Renal cortex interstitium (tissue), 15 donors: ENCODE measurements at places on chromosomes 5 and 9. TPM values are rescaled to one million over a fixed set of nuclear protein-coding genes. Genes with fewer than 3 reads are reported as not detected.
A peak's percentile ranks its signal among the peaks of the same experiment; 100 is the strongest.

GRCh38 chr9:19976226-19976625 lies 187.4 kb upstream of the SLC24A2 start:
- no peak for DNase-seq

The KCNV2 gene
- polyA plus RNA-seq, result not detected

The SOHLH1 gene
- polyA plus RNA-seq, result not detected

DNA sequence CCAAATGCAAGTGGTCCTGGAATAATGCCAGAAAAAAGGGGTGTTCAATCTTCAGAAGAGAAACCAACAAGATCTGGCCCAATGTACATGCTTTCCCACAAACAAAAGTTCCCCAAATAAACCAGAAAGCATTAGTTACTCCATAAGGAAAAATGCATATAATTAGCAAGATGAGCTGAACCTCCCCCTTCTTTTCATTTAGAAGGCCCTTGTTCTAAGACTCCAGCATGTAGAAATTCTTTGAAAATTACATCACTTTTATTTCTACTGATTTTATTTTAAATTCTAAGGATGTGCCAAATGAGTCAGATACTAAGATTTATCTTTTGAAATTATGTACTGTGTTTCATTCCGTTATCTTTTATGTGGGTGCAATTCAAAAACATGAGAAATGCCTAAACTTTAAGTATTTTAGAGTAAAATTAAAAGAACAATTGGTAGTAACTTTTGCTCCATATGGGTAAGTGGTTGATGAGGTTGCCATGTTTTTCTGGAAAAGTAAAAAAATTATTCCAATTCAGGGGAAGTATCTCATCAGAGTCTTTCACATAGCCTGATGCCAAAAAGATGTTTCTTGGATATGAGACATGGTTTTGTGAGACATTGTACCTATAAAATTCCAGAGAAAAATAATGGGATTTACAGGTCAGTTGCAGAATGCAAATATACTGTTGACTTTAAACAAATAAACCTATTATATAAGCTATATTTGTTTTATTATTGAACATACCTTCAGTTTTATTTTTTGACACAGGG lies 106.5 kb upstream of the CCDC112 start:
- no peak for DNase-seq

DNA sequence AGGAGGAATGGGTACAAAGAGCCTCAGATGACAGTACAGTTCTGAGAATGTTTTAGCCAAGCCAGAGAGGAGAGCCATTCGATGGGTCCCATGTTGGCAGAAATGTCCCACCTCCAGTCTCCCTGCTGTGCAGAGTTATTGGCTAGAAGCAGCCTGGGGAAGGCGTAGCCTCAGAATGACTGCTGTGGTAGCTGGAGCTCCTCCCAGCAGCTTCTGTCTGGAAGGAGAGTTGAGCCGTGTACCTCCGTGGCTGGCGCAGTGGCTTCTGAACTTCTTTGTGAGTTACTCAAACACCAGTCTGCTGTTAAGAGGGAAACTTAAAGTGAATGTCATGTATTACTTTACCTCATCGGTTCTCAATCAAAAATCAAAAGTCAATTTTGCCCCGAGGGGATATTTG lies 193.3 kb upstream of the SNX2 start:
- DNase-seq, result no peak

- no peak for DNase-seq
Observed at GRCh38 chr9:79689576-79689975, 117.8 kb downstream of the TLE4 start.

The GPRIN1 gene
- 2.3 TPM for polyA plus RNA-seq

- DNase-seq, result no peak
Observed at GRCh38 chr5:172745406-172745805, 25.6 kb downstream of the DUSP1 start.

DNA sequence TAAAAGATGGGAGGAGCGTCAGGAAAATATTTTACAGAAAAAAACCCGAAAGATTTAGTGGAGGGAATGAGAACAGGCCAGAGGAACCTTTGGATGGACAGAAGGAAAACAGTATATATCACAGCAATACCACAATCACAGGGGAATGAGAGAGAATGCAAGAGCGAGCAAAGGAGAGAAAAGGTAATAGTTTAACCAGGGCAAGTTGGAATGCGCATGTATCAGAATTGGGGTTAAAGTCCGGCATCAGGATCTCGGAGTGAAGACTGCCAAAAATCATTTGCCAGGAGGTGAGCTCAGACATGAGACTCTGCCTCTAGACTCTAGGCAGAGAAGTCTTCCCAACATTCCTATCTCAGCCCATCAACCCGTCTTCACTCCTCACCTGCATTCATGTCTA lies 36.8 kb downstream of the PCDHGC5 start:
- DNase-seq, result no peak

GRCh38 chr5:57600321-57600720 lies 117.7 kb upstream of the ACTBL2 start:
- DNase-seq, result no peak

The TAF11L14 gene
- polyA plus RNA-seq, result not detected

The PRRT1B gene
- polyA plus RNA-seq, result 0.67 TPM

The DDX46 gene
- 76.6 TPM for polyA plus RNA-seq

DNA sequence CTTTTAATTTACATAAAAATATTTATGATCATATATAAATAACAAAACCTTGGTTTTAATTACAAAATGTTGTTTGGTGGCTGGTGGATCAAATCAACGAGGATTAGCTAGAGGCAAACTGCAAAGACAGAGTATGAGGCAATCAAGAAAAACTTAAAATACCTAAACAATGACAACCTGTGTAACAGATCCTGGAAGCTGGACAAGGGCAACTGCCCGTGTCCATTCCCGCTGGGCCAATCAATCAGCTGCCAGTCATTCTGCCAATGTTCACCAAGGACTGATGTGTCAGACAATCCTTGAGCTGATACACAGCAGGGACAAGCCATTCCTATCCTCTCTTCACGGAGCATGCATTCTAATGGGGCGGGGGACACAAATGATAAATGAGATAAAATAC lies 3.2 kb upstream of the TENT4A start:
- no peak for DNase-seq

GRCh38 chr5:54639621-54640020 lies 122.1 kb downstream of the SNX18 start:
- no peak for DNase-seq

The PCDHGB3 gene
- polyA plus RNA-seq, result 2.5 TPM

GRCh38 chr5:69035665-69036064 lies 58.1 kb upstream of the SLC30A5 start:
- DNase-seq, result no peak

- no peak for DNase-seq
Observed at GRCh38 chr9:110049699-110050450, 158.1 kb downstream of the C9orf152 start.

GRCh38 chr9:112002847-112003457 lies 106.3 kb downstream of the UGCG start:
- no peak for DNase-seq

DNA sequence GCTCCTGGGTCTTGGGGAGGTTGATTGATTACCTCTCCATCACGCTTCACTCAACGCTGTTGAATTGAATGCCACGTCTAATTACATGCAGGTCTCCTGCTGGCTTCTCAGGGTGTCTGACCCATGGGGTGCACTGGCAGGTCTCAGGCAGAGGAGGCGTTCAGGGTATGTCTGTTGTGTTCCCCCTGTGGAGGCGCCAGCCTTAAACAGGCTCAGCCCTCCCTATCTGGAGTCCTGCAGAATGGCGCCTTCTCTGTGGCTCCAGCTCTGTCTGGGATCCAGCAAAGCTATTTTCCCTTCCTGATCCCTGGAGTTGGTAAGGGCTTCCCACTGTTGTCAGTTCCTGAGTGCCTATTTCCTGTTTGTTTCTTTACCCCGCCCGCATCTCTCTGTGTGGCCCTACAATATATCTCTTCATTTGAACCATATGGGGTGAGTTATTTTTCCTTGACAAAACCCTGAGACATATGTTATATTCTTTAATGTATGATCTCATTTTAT lies 150.0 kb downstream of the NTRK2 start:
- DNase-seq, result peak; percentile 12

DNA sequence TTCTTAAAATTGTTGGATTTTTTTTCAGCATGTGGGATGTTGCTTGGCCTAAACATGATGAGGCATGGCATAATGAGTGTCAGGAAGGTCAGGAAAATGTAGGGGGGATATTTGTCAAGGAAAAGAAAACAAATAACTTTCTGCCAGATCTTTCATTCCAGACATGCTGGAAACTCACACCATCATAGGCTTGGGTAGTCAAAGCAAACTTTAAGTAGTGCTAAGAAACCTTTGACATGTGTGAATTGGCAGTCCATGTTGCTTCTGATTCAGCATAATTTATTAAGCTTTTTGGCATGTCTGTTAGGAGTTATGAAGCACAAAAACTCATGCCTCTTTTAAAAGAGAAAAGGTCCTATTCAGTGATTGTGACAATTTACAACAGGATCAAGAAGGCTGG lies 61.3 kb upstream of the MTAP start:
- no peak for DNase-seq

GRCh38 chr5:73625944-73626811 lies at the start of gene ARHGEF28:
Gene ARHGEF28 (plus strand): TSS chr5:73626196. CDS start chr5:73684852, 58,656 bp downstream.
- peak; percentile 28 for DNase-seq

The PCDHGA2 gene
- polyA plus RNA-seq, result 6.0 TPM

The CA9 gene
- 0.93 TPM for polyA plus RNA-seq

DNA sequence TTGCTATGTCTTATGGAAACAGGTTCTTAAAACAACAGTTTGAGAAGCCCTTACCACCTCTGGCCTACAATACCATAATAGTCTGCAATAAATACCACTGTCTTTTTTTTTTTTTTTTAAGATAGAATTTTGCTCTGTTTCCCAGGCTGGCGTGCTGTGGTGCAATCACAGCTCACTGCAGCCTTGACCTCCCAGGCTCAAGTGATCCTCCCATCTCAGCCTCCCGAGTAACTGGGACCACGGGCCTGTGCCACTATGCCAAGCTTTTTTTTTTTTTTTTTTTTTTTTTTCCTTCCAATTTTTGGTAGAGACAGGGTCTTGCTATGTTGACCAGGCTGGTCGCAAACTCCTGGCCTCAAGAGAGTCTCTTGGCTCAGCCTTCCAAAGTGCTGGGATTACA lies 37.0 kb downstream of the AFF4 start:
- DNase-seq, result no peak

DNA sequence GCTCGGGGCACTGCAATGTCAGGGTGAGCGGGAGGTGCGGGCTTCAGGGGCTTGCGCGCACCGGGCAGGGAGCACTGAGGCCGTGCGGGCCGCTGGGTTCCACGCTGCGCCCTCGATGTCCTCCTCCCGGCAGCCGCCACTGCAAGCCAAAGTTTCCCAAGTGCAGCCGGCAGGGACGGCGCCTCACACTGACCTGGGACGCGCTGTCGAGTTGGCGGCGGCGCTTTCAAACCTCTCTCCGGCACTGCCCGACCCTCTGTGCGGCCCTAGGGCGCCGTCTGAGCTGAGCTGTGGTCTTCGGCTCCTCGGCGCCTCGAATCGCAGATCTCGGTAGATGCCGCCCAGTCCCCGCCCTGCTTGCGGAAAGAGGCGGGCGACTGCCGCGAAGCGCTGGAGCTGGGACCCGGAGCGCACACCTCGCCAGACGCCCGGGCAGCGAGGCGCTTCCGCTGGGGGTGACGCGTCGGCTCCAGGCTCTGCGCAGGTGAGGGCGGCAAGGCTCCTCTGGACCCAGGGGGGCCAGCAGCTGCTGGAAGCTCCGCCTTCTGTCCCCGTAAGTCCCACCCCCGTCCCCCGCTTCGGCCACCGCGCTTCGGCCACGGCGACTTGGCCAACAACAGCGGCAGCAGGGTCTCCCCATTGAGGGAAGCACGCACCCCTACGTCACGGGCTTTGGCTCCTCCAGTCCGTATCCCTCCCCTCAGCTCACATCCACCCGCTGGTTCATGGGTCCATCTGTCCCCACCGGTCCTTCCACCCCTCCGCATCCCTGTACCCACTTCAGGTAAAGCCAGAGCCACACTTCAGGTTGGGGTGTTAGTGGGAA lies at the start of gene ANKRD34B:
TSS of gene ANKRD34B (minus strand) at position 320 of the 826 bp plus-strand sequence. CDS start 10,261 bp downstream, outside the sequence.
- peak; percentile 19 for DNase-seq

DNA sequence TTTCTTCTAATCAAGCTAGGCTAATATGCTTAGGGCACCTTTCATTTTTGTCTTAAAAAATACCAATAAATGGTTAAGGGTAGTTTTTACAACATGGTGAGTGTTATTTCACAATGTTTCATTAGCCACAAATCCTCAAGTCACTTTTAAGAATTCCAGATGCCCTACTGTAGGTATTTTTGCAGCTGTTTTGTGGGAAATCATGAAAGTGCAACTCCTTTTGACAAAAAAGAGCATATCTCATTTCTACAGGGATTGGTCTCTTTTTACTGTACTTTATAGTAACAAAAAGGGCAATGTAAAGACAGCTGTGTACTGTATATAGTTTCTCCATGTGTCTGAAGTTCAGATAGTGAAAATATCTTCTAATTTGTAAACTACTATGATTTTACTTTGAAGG lies 28.3 kb upstream of the GAS1 start:
- DNase-seq, result no peak

GRCh38 chr9:98318834-98319478 lies 63.5 kb upstream of the TBC1D2 start:
- DNase-seq, result no peak
